Gastroesophageal sphincter (tissue), 4 donors: ENCODE measurements at places on chromosomes 1 and 21. TPM values are rescaled to one million over a fixed set of nuclear protein-coding genes. Genes with fewer than 3 reads are reported as not detected.

DNA sequence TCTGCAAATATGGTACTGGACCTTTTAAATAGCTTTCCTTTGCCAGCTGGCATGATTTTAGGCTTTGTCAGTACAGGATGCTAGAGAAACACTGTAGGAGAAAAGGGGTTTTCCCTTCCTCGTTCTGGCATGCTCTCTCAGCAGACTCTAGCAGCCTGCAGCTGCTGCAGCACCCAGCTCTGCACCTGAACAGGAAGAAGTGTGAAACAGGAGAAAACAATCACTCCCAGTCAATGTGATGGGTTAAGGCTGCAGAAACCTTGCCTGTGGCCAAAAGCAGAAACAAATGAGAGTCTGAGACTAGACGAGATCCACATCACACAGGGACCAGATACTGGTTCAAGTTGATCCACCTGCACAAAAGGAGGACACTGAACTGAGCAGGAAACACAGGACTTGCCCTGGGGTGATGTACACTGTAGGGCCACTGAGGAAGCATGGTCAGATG lies 21.2 kb downstream of the OVGP1 start:
- ATAC-seq = no peak

The SLC25A24 gene
- 31.0 TPM for total RNA-seq

The COL9A2 gene
- 2.6 TPM for total RNA-seq

DNA sequence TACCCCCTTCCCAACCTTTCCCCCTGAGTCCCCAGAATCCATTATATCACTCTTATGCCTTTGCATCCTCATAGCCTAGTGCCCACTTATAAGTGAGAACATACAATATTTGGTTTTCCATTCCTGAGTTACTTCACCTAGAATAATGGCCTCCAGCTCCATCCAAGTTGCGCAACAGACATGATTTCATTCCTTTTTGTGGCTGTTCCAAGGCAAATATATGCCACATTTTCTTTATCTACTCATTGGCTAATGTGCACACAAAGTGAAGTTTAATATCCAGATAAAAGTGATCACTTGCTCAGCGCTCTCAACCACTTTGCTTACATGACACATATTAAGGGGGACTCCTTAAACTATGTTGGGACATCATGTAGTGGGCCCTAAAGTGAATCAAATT lies 72.4 kb upstream of the TIAM1 start:
- ATAC-seq = no peak

DNA sequence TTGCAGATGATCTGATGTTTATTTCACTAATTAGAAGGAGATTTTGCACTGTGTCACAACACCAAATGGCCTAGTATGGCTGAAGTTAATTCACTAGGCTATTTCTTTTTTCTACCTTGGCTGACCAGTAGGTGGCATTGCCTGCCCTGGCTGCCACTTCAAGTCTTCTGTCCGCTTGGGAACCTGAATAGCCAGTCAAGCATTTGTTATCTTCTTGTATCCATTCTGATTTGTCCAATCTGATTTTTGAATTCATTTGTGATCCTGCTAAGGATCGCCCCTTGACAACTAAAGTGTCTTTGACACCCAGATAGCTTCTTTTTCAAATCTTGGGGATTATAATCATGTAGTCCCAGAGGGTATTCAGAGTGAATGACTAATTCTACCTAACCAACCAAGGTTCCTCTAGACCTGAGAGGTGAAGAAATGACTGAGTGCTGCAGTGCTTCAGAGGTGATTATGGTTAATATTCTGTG lies 99.4 kb downstream of the GIPC2 start:
- ATAC-seq = peak; percentile 60

The TNFRSF8 gene
- 1.8 TPM for total RNA-seq

The RPL22 gene
- 251 TPM for total RNA-seq

The FBXO42 gene
- total RNA-seq = 33.0 TPM

The NECTIN4 gene
- total RNA-seq = not detected

- no peak for ATAC-seq
These were observed 26.0 kb downstream of the S1PR1 start for GRCh38 chr1:101262630-101263348.

The NDUFS5 gene
- total RNA-seq = 540 TPM

- ATAC-seq = no peak
These were observed 4.0 kb downstream of the CRNN start for GRCh38 chr1:152410028-152410427.

GRCh38 chr1:31467005-31467674 lies 54.1 kb downstream of the SERINC2 start:
- ATAC-seq = no peak

DNA sequence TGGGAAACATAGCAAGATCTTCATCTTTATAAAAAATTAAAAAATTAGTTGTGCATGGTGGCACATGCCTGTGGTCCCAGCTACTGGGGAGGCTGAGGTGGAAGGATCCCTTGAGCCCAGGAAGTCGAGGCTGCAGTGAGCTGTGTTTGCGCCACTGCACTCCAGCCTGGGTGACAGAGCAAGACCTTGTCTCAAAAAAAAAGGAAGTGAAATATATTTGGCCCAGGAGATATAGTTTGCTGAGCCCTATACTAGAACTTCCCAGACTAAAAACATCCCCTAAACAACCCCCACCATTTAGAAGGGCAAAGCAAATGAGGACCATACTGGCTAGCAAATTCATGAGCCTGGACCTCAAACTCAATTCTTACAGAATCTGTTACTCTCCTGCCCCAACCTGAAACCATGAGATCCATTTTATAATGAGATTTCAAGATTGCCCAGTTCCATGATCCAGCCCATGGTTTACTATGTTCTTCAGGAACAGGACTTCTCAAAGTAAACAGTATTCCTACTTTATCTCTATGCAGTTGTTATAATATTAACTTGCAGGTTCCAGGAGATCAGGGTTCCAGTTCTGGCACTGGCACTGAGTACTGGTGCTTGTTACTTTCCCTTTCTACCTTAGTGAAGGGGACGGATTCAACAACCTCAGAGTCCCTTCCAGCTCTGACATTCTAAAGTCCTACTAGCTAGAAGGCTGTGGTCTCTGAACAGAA lies 48.9 kb upstream of the TADA1 start:
- no peak for ATAC-seq

GRCh38 chr1:159067699-159068621 lies 8.6 kb downstream of the AIM2 start:
- no peak for ATAC-seq

- peak; percentile 4 for ATAC-seq
These were observed 554 bp downstream of the EVA1C start for GRCh38 chr21:32413015-32413504.

The SH3BGR gene
- total RNA-seq = 39.7 TPM

- ATAC-seq = no peak
These were observed 15.2 kb downstream of the PPT1 start for GRCh38 chr1:40081871-40082270.

DNA sequence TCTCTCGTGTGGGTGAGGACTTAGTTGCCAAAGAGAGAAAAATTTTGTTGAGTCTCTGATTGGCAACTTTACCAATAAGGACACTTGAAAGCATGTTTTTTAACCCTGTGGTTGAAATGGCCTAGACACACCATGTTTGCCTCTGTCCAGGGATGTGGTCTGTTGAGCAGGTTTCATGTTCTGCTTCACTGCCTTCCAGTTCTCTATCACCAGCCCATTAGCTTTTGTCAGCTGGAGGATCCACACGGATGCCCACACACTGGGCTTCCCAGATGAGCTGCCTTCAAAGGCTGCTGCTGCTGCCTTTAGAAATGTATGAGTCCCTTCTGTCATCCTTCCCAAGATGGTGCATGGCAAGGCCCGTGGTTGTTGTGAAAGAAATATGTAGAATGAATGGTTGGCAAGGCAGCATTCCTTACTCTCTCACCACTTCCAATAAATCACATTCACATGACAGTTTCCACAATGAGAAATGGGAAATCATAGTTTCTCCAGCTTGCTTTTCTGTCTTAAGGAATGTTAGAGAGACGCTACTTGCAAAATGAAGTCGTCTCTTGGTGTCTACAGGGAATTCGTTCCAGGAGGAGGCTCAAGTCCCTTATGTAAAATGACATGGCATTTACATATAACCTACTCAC lies 108.2 kb upstream of the SLC35F3 start:
- ATAC-seq = no peak

DNA sequence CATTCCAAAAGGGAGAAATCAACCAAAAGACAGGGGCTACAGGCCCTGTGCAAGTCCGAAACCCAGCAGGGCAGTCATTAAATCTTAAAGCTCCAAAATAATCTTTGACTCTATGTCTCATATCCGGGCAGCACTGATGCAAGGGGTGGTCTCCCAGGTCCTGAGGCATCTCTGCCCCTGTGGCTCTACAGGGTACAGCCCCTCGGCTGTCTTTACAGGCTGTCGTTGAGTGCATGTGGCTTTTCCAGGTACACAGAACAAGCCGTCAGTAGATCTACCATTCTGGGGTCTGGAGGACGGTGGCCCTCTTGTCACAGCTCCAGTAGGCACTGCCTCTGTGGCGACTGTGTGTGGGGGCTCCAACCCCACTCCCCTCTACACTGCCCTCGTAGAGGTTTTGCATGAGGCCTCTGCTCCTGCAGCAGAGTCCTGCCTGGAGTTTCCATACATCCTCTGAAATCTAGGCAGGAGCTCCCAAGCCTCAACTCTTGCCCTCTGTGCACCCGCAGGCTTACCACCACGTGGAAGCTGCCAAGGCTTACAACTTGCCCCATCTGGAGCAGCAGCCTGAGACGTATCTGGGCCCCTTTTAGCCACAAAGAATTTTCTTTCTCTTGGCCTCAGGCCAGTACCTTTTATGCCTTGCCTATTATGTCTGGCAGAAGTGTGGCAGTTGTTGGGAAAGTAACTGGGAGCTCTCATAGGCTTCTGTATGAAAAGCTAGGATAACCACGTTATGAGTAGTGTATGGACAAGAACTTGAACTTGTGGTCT lies 52.5 kb downstream of the POU2F1 start:
- ATAC-seq = no peak

- ATAC-seq = no peak
These were observed 202.6 kb downstream of the APP start for GRCh38 chr21:25967901-25968438.

DNA sequence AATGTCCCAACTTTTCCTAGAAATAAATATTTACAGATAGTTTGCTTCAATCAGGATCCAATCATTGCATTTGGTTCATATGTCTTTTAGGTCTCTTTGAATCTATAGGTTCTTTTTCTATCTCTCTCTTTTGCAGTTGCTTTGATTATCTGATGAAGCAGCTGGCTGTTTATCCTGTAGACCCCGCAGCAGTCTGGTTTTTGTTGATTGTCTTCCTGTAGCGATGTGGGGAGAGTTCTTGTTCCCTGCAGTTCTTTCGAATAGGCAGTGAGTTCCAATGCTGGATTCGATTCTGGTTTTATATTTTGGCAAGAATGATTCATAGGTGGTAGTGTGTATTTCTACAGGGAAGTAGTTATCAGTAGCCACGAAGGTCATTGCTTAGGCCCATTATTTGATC lies 7.4 kb upstream of the MIXL1 start:
- no peak for ATAC-seq

GRCh38 chr1:3127738-3128137 lies 58.7 kb downstream of the PRDM16 start:
- ATAC-seq = no peak

The ELF3 gene
- total RNA-seq = 30.6 TPM
